ENCODE measurements at places on chromosomes 2 and 18. TPM values are rescaled to one million over a fixed set of nuclear protein-coding genes. Genes with fewer than 3 reads are reported as not detected.
A peak's percentile ranks its signal among the peaks of the same experiment; 100 is the strongest.

UGT1A5 gene
- not detected for total RNA-seq

CD207 gene
- not detected for total RNA-seq

- peak; percentile 55 for DNase-seq
Measured at GRCh38 chr2:84906108-84906899, 848 bp downstream of the TMSB10 start.

LONRF2 gene
- 0.81 TPM for total RNA-seq

DNA sequence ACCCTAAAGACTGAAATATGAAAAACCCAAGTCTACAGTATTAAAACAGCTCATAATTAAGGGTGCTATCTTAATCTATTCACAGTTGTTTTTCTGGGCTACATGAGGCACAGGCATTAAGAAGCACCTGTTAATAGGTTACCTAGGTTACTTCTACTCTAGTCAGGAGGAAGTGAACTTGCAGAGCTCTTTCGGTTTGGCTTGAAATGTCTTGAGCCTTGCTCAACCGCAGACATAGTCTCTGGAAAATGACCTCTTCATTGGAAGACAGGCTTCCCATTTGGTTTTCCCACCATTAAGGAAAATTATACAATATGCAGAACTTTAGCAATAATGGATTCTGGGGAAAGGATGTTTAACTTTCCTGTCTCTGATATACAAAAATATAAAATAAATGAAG is 142.3 kb upstream of the KCNJ3 start:
- no peak for DNase-seq

COL5A2 gene
- total RNA-seq = 1,030 TPM

LIMS2 gene
- total RNA-seq = 5.3 TPM

DNA sequence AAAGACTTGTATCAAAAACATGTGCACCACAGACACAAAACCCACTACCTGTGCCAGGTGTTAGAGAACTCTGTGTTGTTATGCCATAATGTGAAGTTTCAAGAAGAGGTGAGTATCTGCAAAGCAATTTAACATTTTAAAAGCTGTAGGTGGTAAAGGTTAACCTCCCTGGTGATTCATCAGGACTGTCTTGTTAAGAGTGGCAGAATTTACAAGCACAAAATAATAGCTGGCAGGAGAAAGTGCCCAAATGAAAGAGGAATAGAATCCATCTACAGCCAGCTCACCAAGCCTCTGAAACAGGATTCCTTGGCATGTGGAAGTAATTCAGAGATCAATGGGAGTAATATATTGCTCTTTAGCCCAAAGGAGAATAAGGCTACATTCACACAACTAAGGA is 230.7 kb downstream of the AFF3 start:
- DNase-seq = no peak

DNA sequence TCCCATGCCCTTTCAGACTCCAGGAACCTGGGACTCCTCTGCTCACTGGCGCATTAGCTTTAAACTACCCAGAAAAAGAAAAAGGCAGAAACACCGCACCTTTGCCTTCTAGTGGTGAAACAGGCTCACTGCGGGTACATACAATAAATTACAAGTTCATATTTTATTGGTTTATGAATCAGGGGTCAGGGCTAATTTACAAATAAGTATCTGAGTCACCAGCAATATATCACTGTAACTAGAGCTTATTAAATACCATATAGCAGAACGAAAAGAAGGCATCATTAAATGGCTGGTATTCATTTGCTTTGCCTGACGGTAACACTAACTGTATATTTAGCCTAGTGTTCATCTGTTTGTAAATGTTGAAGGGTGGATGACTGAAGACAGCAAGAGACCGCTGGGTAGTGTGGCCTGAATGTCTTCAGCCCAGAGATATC is 26.9 kb upstream of the DTNB start:
- DNase-seq = no peak

- DNase-seq = no peak
Measured at GRCh38 chr2:78541451-78542267, 483.8 kb upstream of the REG3G start.

- no peak for DNase-seq
Measured at GRCh38 chr2:186755066-186755465, 61.2 kb downstream of the FAM171B start.

GRCh38 chr2:14543284-14543683 is 89.2 kb upstream of the LRATD1 start:
- no peak for DNase-seq

- DNase-seq = no peak
Measured at GRCh38 chr2:74472945-74473258, 422 bp upstream of the MRPL53 start.

DNA sequence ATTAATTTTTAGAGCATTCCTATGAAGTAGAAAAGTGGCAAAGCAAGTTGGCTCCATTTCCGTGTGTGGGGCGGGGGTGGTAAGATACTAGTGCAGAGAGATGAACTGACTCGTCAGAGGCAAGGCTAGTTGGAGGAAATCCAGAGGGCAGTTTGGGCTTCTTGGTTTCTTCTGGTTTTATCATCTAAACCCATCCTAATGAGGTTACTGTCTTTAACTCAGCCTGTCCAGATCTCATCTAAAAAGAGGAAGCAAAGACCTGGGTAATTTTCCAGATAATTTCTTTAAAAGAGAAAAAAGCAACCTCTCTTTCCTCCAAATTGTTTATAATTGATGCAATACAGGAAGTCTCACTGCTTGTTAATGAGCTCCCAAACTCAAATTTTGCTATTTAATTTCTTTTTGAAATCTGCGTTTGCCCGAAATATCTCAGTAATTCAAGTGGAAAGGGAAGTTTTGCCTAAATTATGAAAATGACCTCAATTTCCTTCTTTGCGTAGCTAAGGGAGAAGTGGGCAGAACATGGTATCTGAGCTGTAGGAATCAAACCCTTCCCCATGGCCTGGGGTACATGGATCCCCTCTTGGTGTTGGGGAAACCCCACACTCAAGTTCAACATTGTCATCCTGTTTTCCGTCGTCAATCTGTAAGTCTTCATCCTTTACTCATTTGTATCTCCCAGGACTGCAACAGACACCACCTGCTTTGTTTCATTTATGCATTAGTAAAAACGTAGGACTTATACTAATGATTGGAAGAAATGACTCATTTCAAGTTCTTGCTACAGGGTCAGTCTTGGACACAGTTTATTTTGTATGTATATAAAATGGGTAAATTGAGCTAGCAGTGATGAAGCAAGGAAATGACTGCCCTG is 89.1 kb upstream of the KLF7 start:
- no peak for DNase-seq

DNA sequence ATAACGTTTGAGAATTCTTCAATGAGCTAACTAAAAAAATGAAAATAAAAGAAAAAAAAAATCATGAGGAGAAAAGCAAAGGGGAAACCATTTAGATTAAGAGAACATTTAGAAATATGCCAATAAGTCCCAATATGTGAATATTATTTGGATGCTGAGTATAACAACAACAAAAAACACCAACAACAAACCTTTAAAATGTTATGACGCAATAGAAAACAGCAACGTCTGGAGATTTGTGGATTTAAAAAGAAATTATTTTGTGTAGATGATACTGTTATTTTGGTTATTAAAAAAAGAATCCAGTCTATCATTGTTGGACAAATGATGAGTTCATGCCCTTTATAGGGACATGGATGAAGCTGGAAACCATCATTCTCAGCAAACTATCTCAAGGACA is 417.2 kb downstream of the LRRTM4 start:
- DNase-seq = no peak

DNA sequence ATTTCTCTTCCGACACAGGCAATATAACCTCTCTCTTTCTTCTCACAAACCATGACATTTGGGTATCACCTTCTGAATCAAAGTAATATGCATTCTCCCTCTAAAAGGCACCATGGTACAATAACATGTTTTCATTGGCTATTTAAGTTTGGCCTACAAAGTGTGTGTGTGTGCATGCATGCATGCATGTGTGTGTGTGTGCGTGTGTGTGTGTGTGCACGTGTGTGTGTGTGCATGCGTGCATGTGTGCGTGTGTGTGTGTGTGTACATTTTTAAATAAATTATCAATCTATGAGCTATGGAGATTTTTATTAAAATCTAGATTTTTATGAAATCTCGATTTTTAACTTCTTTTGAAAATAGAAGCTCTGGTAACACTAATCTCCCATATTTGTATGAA is 745.3 kb upstream of the ZEB2 start:
- DNase-seq = no peak

GRCh38 chr2:174748948-174749347 is 15.3 kb downstream of the CHRNA1 start:
- peak; percentile 47 for DNase-seq

GRCh38 chr18:62894681-62895390 is 179.5 kb downstream of the PHLPP1 start:
- no peak for DNase-seq

GRCh38 chr2:109320195-109320922 is 191.4 kb downstream of the SH3RF3 start:
- no peak for DNase-seq

GAL3ST2 gene
- not detected for total RNA-seq

FRZB gene
- 0.03 TPM for total RNA-seq

ANKRD36C gene
- total RNA-seq = 12.0 TPM

DNA sequence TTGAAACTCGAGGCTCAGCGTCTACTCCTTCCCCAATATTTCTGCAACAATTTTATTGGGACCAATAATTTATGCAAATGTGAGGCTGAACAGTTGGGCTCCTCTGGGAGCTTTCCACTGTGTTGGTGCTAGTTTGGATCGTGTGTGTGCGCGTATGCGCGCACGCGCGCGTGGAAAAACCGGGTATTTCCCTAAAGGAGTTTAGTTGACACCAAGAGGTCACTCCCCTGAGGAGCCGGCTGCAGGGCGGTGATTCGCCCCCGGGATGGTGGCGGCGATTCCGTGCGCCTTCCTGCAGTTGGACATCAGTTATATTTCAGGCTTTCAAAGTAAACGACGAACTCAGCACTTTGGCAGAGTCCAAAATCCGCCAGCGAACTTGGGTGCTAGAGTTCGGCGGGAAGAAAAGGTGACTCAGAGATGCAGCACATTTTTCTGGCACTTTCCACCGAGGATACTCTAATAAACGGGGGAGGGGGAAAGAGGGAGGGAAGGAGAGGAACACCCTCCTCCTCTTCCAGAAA is 186.5 kb upstream of the FANCL start:
- peak; percentile 35 for DNase-seq

ANKRD29 gene
- not detected for total RNA-seq

LIMS3 gene
- total RNA-seq = 0.61 TPM

RGPD3 gene
- 0.39 TPM for total RNA-seq

- no peak for DNase-seq
Measured at GRCh38 chr18:12821408-12821807, 62.6 kb downstream of the PTPN2 start.

DNA sequence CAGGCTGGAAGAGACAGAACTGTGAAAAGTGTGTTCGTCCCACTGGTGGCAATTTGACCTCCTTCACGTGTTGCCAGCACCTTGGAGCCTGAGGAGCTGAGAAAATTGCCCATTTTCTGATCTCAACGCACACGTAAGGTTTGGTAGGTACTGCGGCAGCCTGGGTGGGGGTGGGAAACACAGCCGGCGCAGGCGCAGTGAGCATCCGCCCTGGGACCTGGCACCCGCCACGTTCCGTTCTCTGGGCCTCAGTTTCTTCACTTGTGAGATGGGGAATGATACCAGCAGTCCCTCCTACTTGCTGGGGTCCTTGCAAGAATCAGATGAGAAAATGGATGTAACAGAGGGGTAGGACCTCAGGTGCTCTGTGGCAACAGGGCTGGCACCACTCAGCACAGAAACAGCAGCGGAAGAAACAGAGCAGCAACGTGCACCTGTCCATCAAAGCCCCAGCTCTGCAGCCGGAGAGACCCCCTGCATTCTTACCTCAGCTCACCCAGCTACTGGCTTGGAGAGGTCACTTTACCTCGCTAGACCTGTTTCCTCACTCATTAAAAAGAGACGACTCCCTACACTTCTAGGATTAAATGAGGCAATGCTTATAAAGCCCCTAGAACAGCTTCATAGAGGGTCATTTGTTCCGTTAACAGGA is 458.0 kb upstream of the ID2 start:
- no peak for DNase-seq

DNA sequence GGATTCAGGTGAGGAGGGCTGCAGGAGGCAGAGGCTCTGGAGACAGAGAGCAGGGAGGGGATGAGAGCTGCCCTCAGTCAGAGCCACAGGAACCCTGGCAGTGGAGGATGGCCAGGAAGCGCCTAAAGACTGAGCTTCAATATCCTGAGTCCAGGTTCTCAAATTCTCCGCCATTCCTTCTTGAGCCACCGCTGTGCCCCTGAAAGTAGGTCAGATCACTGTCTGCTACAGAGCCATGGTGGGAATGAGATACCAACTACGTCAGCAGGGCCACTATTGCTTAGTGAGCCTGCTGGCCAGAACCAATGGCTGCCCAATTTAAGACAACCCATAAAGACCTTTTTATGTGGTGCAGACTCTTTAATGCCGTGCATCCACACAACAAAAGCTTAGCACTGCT is 155.5 kb downstream of the CTIF start:
- no peak for DNase-seq

NT5DC4 gene
- total RNA-seq = not detected

TXNDC2 gene
- total RNA-seq = not detected

CRYBA2 gene
- total RNA-seq = not detected

- no peak for DNase-seq
Measured at GRCh38 chr2:64626146-64626809, 27.4 kb downstream of the SERTAD2 start.

DNA sequence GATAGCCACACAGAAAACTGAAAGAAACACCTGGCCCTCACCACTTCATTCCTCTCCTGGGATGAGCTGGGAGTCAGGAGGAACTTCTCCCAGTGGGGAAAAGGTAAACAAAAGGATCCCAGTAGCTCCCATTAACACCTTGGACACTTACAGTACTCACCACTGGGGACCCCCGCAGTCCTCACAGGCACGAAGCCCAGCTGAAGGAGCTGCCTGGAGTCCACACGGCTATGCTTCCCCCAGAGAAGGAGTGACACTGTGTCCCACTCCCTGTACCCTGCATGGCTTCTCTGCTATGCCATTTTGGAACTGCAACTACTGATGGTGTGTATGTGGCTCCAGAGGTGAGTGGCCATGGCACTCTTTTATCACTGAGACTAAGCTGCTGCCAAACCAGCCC is 1565.1 kb downstream of the LRP1B start:
- no peak for DNase-seq

MAB21L4 gene
- 0.42 TPM for total RNA-seq

EVX2 gene
- not detected for total RNA-seq

GRCh38 chr2:10887476-10887875 is 24.3 kb upstream of the KCNF1 start:
- no peak for DNase-seq

DNA sequence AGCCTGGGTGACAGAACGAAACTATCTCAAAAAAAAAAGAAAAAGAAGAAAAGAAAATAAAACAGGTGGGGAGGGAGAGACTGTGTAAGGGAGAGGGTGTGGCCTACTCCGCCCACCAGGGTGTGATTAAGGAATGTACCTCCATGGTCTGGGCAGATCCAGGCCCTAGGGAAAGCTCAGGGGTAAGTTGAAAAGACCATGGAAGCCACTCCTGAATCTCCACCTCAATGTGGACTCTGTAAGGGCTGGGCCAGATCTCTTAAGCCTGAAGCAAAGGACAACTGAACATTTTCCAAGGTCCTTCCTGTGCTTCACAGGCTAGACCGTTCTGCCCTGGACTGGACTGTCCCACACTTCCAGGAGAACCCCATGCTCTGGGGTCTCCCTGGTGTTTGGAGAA is 9.7 kb upstream of the ATG16L1 start:
- DNase-seq = no peak

- no peak for DNase-seq
Measured at GRCh38 chr2:143839456-143839855, 680.5 kb downstream of the ZEB2 start.
